ENCODE measurements at places on chromosomes 12 and 14. TPM values are rescaled to one million over a fixed set of nuclear protein-coding genes. Genes with fewer than 3 reads are reported as not detected.

The KRT6B gene
- not detected for total RNA-seq

The OR4E2 gene
- total RNA-seq = not detected

The PLBD1 gene
- total RNA-seq = not detected

The SPPL3 gene
- 3.6 TPM for total RNA-seq

The ACSM4 gene
- total RNA-seq = not detected

The TC2N gene
- total RNA-seq = under 0.01 TPM

The CLEC4C gene
- total RNA-seq = not detected

The RNU4-1 gene
- under 0.01 TPM for total RNA-seq

The PPP1R36 gene
- 0.28 TPM for total RNA-seq

The PLEKHD1 gene
- total RNA-seq = not detected

The KRT82 gene
- not detected for total RNA-seq

All from IMR-90 (cell line).